ENCODE measurements at places on chromosomes 13 and 19.

GRCh38 chr13:110562036-110562597 is 595 bp upstream of the RAB20 start:
- DNase-seq = no peak

- DNase-seq = no peak
Observed at GRCh38 chr13:87868731-87869130, 197.6 kb downstream of the SLITRK5 start.

DNA sequence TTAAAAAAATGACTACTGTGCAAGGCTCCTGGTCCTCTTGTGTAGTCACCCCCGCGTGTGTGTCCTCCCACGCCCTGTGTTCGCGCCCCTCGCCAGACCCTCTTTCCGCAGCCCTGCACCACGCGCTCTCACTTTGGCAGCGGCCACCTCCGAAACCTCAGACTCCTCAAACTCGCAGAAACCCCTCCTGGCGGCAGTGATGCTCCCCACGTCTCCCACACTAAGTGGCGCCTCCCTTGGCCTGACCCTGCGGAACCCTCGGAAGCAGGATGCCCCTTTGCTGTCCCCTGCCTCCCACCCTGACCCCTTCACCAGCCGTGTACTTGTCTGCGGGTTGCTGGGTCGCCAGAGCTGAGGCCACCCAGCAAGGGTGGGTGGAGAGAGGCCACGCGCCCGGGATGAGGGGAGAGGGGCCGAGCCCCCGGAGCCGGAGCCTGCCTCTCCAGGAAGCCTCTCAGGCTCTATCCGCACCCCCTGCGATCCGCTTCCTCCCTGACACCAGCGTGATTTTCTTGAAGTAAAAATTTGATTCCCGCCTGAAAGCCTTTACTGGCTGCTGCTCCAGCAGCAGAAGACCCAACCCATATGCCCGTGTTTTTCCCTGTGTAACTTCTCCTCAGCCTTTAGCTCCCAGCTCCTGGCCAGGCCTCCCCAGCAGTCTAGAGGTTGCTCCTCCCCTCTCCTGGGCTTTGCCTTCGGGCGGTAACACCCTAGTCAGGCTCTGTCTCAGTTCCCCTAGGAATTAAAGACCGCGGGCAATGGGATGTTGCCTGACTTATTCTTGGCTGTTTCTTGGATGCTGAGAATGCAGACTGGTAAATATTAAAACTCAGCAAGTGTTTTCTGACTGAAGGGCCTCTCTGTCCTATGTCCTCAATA is 55.2 kb downstream of the MIPEP start:
- DNase-seq = no peak

DNA sequence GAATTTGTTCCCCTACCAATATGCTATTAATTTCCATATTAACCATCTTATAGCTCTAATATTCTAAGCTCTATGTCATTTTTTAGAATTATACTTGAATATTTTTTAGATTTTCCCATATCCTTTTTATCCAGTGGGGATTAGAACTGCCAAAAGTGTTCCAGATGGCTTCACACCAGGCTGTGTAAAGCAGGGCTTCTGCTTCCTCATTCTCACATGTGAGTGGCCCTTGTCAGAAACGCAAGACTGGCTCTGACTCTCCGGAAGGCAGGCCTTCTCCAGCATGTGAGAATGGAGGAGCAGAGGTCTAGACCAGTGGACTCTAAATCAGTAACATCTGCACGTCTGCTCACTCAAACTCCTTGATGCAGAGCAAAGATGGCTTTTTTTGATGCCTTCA is 650.1 kb downstream of the FGF9 start:
- no peak for DNase-seq

GRCh38 chr19:36051236-36051635 is 2.8 kb downstream of the THAP8 start:
- DNase-seq = no peak

- no peak for DNase-seq
Observed at GRCh38 chr13:98466634-98467236, 110.2 kb downstream of the STK24 start.

DNA sequence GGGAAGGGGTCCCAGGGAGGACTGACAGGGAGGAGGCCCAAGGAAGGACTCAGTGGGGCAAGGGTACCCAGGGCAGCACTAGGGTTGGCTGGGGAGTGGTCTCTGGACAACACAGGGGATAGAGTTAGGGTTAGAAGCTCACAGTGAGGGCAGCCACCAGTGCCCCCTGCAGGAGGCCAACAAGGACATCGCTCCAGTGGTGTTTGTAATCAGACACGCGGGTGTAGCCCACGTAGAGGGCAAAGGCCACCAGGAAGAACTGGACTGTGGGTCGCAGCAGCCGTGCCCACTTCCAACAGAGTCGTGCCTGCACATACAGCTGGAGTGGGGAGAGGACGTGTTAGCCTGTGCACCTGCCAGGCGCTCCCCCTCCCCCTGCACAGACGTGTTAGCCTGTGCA is 9.2 kb downstream of the PLPP2 start:
- DNase-seq = no peak

DNA sequence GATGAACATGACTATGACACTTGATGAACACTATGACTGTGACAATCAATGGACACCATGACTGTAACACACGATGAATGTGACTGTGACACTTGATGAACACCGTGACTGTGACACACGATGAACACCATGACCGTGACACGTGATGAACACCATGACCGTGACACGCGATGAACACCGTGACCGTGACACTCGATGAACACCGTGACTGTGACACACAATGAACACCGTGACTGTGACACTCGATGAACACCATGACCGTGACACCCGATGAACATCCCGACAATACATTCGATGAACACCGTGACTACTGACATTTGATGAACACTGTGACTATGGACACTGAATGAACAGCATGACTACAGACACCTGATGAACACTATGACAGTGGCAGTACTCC is 30.9 kb downstream of the ZFR2 start:
- no peak for DNase-seq

DNA sequence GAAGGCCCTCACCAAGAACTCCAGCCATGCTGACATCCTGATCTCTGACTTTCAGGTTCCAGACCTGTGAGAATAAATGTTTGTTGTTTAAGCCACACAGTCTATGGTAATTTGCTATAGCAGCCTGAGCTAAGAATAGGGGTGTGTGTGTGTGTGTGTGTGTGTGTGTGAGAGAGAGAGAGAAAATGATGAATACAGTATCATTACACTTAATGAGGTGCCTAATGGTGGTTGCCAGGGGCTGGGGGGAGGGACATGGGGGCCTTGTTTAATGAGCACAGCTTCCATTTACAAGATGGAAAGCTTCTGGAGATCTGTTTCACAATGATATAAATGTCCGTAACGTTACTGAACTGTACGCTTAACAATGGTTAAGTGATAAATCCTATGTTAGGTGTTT is 53.8 kb upstream of the LATS2 start:
- DNase-seq = no peak
